Fibroblast of skin of back (primary cell): ENCODE measurements at places on chromosomes 2 and 18.

- no peak for DNase-seq
Measured at GRCh38 chr2:218290316-218291261, 1.7 kb downstream of the TMBIM1 start.

GRCh38 chr2:177042311-177042710, 170.3 kb upstream of the HNRNPA3 start:
- no peak for DNase-seq

DNA sequence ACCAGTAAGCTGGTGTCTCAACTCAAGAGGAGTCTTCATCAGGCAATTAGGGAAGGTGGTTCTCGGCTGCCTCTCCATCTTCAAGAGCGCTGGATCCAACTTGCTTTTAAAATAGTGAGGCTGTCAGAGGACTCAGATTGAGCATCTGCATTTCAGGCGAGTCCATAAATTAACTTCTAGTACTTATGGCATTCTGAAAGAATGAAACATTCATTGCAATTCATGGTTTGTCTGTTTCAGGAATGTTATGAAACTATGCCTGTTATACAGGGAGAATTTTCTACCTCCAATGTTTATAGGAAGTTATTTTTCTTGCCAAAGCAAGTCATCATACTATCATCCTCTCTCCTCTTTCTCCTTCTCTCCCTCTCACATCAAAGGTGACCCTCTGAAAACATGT, 883.2 kb downstream of the SLC4A3 start:
- DNase-seq: peak; percentile 67

- DNase-seq: peak; percentile 13
Measured at GRCh38 chr2:32522770-32523169, 105.1 kb upstream of the TTC27 start.

DNA sequence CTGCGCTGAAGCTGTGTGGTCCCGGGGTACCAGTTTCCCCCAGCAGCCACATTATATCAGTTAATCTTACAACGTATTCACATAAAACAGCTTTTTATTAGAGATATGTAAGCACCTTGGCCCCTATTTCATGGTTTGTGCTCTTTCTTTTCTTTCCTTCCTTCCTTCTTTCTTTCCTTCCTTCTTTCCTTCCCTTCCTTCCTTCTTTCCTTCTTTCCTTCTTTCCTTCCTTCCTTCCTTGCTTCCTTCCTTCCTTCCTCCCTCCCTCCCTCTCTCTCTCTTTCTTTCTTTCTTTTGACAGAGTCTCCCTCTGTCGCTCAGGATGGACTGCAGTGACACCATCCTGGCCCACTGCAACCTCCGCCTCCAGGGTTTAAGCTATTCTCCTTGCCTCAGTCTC, 3.7 kb upstream of the METAP1D start:
- DNase-seq: no peak

DNA sequence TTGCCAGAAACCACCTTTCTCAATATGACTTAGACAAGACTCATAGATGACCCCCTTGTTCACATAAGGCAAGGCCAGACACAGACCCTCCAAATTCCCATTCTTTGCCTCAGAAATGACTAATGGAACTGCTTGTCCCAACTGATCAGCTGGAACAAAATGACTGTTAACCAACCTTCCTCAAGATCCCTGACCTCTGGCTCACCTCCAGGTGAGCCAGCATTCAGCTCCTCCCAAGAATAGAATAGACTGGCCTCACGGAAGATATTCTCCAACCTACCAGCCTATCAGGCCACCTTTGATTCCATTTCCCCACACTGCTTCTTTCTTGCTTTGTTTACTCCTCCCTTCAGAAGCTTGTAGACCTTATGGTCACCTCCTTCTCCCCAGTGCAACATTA, 195.7 kb upstream of the VWC2L start:
- DNase-seq: no peak

- peak; percentile 82 for DNase-seq
Measured at GRCh38 chr18:58552057-58552461, 76.8 kb downstream of the ALPK2 start.

- DNase-seq: no peak
Measured at GRCh38 chr2:157500334-157500733, 56.4 kb upstream of the CYTIP start.

DNA sequence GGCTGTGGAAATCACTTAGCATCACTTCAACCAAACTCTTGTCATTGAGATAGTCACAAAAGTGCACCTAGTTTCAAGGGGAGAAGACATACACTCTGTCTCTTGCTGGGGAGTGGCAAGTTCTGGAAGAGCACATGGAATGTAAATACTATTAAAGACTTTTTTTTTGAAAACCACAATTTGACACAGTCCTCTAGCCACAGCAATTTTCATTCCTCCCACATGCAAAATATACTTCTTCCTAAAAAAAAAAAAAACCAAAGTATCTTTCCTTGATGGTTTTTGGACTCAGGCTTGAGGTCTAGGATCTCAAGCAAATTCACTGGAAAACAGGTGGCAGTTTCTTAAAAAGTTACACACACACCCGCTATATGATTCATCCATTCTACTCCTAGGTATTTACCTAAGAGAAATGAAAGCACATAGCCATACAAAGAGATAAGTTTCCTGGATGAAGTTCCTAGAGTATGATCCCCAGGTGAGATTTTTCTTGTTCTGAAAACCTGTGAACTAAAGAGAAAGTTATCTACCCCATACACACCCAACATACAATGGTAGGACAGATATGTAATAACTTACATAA, 295.8 kb downstream of the SP3 start:
- DNase-seq: peak; percentile 34

GRCh38 chr2:42961385-42961811, 169.0 kb upstream of the HAAO start:
- no peak for DNase-seq

GRCh38 chr2:16647992-16648617, 17.5 kb downstream of the CYRIA start:
- no peak for DNase-seq

- DNase-seq: no peak
Measured at GRCh38 chr18:49608366-49609255, 46.8 kb downstream of the LIPG start.

- no peak for DNase-seq
Measured at GRCh38 chr18:42404151-42404550, 449.1 kb downstream of the PIK3C3 start.

DNA sequence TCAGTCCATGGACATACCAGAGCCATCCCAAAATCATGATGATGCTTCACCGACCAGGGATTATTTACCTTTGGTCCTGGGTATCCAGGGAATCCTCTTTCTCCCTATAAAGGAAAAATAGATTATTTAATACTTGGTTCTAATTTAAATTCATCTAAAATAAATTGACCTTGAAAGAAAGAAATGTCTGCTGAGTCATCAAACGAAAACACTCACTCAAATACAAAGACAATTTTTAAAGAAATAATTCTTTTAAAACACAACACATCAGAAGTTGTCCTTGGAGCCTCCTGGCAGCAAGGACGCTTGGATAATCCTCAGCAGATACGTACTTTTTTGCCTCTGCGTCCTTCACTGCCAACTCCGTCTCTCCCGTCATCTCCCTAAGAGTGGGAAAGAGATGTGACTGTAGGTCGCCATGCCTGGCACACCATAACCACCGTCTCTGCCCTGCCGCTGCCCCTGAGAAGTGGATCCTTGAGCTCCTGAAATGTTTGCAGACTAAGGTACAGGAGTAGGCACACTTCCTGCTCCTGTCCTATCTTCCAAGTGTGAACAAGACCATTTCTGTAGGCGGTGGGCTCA, 65.6 kb downstream of the COL6A3 start:
- DNase-seq: no peak

DNA sequence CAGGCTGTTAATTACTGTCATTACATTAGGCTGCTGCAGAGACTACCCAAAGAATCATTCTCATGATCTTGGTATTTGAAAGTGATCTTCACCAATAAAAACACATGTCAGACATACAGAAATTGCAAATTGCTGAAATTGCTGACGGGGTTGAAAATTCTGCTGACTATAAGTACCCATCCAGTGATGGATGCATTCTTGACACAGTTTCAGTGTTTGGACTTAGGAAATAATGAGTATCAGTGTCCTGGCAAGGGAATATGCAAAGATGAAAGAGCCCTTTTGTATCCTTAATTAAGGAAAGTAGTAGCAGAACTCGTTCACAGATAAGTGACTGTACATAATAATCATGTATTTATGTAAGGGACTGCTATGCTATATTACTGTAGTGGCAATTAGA, 221.1 kb upstream of the ATP5MC3 start:
- no peak for DNase-seq

DNA sequence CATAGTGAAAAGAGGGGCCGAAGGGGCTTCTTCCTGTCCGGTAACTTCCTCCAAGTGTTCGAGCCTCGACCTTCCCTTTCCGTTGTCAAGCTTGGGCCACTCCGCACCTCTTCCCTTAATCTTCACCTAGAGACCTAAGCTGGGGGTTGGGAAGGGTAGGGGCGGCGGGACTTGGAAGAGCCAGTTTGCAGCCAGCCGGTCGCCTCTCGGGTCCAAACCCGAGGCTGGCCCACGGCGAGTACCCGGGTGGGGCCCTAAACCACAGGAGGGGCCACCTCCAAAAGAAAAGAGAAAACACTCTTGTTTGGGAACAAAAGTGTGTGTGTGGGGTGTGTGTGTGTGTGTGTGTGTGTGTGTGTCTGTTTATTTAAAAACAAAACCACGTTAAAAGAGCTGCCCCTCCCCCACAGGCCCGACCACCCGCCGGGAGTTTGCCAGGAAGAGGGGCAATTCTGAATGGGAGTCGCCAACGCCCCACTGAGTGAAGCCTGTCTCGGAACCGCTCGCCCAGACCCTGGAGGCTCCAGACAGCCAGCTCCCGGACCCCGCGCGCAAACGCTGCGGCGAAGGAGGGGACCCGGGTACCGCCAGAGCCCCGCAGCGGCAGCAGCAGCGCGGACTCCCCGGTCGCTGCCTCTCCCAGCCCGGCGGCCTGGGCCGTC, 488 bp upstream of the RHOB start:
- no peak for DNase-seq

GRCh38 chr2:55011831-55012671, 38.2 kb downstream of the RTN4 start:
- DNase-seq: no peak
